ENCODE measurements at places on chromosomes 16 and 17. TPM values are rescaled to one million over a fixed set of nuclear protein-coding genes. Genes with fewer than 3 reads are reported as not detected.

Gene SLC52A1
- polyA plus RNA-seq: 0.21 TPM

DNA sequence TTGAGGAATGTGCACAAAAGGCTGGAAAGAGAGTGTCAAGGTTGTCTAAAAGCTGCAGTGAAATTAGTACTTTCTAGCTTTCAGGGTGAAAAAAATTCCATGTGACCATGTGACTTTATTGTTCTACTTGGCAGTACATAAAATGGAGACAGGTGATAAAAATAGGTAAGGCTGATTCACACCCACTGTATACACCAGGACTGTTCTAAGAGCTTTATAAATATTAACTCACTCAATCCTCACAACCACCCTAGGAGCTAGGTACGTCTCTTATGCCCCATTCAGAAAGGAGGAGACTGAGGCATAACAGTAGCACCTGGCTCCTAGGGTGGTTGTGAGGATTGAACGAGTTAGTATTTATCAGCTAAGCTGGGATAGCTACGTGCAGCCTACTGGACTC, 28.2 kb upstream of the DNAH17 start:
- no peaks in the 10 kb centered on the region for H3K36me3 ChIP-seq
- no peak for DNase-seq
- H3K27ac ChIP-seq: no peak overlapping the region
- no peak overlapping the region for H3K4me3 ChIP-seq

DNA sequence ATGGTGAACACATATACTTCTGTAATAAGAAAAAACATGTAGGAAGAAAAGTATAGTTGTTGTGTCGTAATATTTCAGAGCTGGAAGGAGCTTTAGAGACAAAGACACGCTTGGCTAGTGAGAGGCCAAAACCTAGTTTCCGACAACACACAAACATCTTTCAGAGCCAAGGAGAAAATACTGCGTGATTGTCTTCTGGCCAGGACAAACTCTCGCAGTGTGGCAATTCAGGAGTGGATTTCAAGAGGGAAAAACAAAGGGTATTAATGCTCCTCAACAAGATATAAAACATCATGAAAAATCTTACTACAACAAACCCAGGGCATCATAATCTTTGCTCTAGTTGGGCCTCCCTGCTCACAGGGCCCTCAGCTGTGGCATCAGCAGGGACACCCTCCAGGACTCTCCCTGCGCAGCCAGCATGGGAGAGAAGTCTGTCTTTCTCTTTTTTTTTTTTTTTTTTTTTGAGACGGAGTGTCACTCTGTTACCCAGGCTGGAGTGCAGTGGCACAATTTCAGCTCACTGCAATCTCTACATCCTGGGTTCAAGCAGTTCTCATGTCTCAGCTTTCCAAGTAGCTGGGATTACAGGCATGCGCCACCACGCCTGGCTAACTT, 66.4 kb downstream of the CYB5B start:
- H3K4me1 ChIP-seq: peaks cover 6% of the 10 kb centered on the region
- H3K27ac ChIP-seq: no peak overlapping the region
- H3K4me3 ChIP-seq: no peak overlapping the region
- H3K27me3 ChIP-seq: no peaks in the 10 kb centered on the region
- H3K36me3 ChIP-seq: no peaks in the 10 kb centered on the region

DNA sequence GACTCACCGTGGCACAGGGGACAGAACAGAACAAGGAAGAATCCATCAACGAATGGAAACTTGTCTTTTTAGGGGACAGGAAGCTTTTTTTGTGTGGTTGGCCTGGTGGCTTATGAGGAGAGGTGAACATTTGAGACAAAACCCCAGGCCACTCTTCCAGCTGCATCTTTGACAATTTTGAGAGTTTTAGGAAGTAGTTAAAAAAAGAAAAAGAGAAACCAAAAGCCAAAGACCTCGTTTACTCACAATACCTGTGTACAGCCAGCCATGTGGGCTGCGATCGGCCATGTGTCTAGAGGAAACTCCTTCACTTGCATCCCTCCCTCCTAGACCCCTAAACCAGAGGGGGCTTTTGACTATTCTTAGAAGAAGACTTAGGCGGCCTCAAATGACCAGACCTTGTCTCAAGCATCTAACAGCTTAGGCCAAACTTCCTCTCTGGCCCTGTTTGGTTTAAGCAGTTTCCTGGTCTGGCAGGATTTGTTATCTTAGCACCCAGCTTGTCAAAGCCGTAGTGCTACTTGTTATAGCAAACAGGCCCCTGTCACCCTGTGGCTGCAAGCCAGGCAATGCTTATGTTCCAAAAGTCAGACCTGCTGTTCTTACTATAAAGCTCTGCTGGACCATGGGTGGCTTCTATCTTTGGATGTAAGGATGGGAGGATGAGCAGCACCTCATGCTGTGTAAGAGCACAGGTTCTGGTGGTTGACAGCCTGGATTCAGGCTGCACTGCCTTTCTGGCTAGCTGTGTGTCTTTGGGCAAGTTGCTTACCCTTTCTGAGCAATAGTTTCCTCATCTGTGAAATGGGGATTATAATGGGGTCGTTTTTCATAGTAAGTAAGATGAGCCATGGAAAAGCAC, 17.7 kb downstream of the KSR1 start:
- H3K4me1 ChIP-seq: peaks cover 21% of the 10 kb centered on the region
- no peak overlapping the region for H3K4me3 ChIP-seq
- no peak overlapping the region for H3K27ac ChIP-seq
- no peak for DNase-seq

All from keratinocyte (primary cell).